NCI-H2081 treated with DMSO at 0.1 percent for 48 hours (cell line): ENCODE measurements at places on chromosomes 2 and 18.

DNA sequence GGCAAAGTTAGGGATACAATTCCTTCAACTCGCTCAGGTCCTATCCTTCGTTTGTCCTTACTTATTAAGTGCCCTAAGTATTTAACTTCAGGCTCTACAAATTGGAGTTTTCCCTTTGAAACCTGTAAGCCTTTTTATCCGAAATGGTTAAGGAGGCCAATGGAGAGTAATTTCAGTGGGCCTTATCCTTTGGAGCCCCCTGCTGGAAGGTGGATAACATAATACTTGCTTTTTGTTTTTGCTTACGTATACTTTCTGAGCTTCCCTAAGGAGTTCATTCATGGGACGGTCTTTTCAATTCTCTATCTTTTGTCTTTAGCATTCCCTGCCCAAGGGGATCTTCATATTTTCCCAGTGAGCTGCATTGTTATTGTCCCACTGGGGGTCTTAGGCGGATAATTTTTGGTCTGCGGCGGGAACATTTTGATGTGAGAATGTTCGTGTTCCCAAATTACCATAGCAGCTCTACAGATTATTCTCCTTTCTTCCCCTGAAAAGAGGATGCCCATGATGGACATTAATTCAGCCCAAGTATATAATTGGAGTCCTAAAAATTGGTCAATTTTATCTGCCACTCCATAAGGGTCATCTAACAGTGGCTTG, 34.4 kb upstream of the TRAPPC8 start:
- DNase-seq: no peak

- no peak for DNase-seq
These were observed 63.7 kb downstream of the UXS1 start for GRCh38 chr2:106130251-106130998.

DNA sequence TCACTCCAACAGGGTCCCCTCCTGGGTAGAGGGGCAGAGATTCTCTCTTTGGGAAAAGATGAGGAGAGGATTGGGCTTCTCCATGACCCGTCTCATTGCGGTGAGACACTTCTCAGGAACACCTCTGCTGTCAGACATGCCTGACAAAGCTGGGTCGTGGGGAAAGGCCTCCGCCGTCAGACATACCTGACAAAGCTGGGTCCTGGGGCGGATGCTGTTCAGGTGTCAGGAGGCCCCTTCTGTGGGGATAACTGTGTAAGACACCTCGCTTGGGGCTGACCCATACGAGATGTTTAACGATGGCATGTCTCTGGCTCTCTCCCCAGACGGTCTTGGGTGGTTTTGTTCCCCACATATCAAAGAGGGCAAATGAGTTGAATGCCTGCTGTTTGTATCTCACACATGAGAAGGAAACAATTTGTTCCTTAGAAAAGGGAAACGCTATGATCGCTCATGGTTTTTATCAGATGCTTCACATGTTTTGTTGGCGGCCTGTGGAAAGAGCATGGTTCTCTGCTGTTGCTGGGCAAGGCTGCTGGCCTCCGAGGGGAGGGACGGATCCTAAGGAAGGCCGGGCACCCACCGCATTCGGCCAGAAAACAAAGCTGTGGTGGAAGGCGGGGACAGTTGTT, 40.8 kb upstream of the PXDN start:
- no peak for DNase-seq

DNA sequence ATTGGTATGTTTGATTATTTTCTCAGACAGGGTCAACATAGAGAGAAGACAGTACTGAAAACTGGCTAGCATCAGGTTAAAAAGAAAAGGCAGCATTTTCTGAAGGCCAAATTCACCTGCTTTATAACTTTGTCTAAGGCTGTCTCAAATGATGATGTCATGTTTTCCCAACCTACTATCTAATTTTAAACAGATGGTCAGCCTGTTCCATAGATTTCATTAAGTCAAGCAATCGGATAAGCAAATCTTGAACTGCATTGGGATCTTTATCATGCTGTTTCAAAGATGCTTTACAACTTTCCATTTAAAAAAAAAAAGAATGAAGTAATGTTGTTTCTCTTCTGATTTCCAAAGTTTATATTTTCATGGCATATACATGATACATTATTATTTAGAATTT, 56.3 kb upstream of the SPOPL start:
- DNase-seq: no peak

- no peak for DNase-seq
These were observed 210.9 kb downstream of the DYM start for GRCh38 chr18:49249521-49249920.

- DNase-seq: no peak
These were observed 133.3 kb upstream of the UNC80 start for GRCh38 chr2:209638346-209638745.

DNA sequence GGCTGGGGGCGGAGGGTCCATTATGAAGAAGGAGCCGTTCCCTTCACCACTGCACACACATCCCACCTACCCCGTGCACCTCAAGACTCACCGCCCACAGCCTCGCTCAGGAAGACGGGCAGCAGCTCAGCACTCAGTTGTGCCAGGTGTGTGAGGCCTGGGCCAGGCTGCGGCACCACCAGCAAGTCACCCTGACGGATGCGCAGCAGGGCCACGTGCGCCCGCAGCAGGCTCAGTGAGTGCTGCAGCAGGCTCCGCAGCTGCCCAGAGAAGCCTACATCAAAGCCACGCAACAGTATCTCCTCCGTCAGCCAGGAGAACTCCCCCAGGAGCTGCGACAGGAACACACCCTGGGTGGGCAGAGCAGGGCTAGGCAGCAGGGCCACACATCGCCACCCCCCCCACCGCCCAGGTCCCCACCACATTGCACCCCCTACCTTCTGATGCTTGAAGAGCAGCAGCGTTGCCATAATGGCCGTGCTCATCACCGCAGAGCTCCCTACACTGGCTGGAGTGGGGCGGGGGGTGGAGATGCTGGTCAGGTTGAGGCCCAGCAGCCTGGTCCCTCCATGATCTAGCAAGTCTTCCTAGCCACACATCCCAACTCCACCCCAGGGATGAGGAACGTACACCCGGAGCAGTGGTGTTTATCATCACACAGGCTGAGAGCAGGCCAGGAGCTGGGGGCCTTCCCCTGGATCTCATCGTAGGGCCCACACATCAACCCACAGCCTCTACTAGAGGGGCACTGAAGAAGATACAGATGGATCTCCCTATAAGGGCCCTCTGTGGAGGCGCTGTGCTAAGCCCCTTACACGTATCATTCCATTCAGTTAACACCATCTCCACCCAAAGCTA, 10.2 kb downstream of the GPAT2 start:
- no peak for DNase-seq

DNA sequence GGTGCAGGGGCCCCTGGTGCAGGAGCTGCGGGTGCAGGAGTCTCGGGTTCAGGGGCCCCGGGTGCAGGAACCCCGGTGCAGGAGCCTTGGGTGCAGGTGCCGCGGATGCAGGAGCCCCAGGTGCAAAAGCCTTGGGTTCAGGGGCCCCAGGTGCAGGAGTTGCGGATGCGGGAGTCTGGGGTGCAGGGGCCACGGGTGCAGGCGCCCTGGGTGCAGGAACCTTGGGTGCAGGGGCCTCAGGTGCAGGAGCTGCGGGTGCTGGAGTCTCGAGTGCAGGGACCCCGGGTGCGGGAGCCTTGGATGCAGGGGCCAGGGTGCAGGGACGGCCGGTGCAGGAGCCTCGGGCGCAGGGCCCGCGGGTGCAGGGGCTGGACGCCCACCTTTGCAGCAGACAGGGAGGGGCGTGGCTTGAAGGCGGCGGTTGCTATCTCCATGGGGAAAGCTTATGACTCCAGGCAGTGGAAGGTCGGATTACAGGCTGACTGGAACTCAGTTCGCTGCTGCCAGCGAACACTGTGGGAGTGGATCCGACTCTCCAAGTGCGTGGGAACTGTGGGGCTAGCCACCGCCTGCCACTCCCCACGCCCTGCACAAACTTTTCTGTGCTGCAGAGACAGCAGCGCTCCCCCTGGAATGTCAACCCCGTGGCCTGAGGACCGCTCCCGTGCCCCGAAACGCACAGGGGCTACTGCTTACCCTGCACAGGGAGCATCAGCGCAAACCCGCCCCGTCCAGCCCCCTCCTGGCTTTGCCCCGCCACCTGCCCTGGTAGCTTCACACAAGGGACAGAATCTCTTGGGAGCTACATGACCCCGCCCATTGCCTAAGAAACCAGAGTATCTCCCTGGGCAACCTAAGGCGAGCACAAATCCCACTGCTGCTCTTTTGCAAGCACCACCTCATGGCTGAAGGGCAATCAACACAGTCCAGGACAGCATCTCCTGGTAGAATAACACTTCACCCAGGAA, 40.3 kb downstream of the COPS9 start:
- no peak for DNase-seq

DNA sequence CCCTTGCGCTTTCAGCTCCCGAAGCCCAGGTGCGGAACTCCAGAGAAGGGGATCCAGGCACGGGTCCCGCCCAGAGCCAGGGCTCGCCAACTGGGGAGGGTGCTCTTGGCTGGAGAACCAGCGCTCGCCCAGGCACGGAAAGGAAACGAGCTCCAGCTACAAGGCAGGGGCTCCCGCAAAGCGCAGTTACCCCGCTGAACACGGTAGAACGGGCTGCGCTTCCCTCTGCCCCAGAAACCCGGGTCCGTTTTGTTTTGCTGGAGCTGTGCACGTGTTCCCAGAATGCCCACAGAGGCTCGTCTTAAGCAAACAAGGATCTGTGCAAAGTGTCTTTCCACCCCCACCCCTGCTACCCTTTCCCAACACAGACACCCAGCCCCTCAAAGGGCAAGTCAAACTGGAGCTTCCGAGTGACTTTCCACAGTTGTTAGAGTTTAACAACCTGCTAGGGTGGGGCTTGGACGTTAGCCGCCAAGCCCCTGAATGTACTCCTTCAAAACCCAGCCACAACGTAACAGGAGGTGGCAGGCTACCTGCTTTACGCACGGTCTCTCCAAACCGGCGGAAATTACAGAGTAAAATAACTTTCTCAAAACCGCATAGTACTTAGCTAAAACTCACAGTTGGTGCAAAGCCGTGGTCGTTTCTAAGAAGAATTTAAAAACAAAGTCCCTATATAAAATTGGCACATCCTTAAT, 775 bp downstream of the RNF125 start:
- DNase-seq: no peak

DNA sequence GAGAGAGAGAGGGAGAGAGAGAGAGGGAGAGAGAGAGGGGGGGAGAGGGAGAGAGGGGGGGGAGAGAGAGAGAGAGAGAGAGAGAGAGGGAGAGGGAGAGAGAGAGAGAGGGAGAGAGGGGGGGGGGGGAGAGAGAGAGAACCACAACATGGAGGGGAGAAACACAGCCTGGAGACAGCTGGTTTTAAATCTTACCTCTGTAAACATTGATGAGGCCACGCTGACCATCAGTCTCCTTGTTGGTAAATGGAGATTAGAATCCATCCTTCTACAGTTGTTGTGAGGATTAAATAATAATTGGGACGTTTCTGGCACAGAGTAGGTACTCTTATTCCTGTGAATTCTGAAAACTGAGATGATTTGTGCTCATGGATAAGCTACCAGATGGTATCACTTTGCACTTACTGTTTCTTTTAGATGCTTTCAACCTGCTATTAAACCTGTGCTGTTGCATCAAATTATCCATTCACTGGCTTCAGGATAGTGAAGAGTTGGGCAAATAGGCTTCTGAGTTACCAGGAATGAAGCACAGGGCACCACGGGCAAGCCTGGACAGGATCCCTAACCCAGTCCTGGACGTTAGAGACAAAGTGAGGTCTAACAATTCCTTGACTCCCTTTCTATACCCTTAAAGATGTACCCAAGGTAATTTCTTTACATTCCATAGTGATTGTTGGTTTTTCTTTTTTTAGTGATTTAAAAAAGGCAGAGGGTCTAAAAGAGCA, 318.1 kb downstream of the ZNF521 start:
- DNase-seq: no peak

- no peak for DNase-seq
These were observed 308.5 kb downstream of the NRXN1 start for GRCh38 chr2:50723286-50723938.

GRCh38 chr2:106193690-106193976, 468 bp downstream of the UXS1 start:
- no peak for DNase-seq

DNA sequence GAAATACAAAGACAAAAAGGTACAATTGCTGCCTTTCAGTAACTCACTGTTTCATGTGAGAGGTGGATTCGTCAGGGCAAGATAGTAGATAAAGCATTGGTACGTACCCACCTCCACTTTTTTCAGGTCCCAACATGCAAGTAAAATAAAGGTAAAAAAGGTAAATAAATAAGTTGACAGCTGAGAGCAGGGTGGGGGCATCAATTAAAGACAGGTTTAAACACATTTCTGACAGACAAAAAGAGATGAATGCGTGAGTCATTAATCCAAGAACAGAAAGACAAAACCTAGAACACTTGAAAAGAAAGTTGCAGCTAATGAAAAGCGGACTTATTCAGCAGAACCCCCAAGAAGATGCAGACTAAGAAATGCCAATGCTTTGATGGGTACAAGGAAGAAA, 979.6 kb upstream of the CDH2 start:
- DNase-seq: no peak

DNA sequence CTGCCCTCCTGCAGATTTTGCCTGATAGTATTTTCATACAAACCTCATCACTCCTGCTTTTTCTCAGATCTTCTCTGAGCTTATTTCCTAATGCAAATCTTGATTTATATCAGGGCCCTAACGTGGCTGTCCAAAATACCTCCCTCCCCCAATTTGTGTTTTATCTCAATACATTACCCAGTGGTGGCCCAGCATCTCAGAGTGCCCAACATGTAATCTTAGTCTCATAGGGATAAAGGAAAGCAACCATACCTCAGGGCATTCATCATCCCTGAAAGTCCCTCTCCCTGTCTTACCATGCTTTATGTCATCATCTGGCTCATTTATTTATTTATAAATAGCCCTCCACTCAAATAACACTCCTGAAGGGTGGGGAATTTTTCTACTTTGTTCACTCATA, 135.3 kb downstream of the SLC8A1 start:
- no peak for DNase-seq
